ENCODE measurements at places on chromosomes 3 and 15. TPM values are rescaled to one million over a fixed set of nuclear protein-coding genes. Genes with fewer than 3 reads are reported as not detected.

DNA sequence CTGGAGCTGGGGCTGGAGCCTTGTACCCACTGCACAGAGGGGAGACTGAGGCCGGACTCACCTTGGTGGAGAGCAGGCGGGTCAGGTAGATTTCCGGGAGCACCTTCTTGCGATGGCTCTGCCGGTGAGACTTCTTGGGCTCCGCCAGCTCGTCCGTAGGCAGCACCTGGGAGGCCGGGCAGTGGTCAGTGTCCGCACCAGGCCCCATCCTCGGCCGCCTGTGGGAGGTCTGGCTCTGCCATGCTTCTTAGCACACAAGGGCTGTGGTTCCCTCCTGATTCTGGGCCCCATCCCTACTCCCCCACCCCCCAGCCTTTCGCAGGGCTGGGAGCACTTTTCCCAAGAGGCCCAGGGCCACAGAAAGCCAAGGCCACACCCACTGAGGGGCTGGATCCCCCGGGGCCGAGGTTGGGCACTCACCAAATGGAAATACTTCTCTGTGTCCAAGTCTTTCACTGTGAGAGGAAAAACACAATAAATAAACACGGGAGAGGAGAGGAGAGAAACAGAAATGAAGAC is 17.4 kb downstream of the H1-8 start:
- no peak for DNase-seq

The ADGRG7 gene
- total RNA-seq, result not detected

DNA sequence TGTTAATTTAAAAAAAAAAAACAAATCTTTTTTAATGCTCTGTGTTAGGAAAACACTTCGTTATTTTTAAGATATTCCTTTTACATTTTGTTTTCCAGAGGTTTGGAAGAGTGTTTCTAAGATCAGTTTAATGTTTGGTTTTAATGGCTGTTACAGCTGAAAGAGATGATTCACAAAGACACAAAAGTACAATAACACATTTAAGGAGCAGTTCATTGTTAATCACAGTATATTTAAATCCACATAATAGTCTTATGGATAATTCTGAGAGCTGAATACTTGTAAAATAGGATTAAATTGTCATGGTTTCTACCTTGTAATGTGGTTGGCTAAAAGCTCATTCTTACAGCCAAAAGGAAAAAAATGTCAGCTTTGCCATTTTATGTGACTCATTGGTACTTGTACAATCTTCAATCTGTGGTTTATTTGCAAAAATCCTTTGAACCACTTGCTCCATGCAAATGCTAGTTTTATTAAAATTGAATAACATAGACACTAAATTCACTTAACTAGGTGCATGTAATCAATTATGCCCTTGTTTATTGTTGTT is 426.4 kb downstream of the NLGN1 start:
- no peak for DNase-seq

- DNase-seq, result no peak
These were observed 467 bp downstream of the NCKIPSD start for GRCh38 chr3:48685293-48685602.

The CHDH gene
- 10.8 TPM for total RNA-seq

GRCh38 chr3:150077581-150078247 is 107.0 kb upstream of the PFN2 start:
- no peak for DNase-seq

DNA sequence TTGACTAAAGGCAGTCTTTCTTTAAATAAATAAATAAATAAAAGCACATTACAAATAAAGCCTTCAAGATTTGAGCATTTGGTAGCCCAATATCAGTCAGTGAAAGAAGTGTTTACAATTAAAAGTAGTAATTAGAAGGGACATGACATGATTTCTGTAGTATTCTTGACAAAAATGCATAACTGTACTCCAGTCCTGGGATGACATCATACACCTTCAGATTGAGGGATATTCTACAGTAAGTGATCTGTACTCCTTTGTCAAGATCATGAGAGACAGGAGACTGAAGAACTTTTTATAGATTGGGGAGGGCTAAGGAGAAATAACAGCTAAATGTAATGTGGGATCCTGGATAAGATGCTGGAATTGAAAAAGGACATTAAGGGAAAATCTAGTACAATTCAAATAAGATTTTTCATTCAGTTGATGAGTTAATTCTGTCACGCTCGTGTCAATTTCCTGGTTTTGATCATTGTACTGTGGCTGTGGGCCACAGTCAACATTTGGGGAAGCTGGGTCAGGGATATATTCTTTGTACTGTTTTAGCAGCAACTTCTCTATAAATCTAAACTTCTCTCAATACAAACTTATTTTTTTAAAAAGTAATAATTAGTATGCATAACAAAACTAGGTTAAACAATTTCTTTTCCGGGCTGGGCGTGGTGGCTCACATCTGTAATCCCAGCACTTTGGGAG is 314.8 kb downstream of the PTPRG start:
- no peak for DNase-seq

GRCh38 chr3:63179862-63180522 is 98.1 kb upstream of the SYNPR start:
- DNase-seq, result no peak

The AHSG gene
- 1.6 TPM for total RNA-seq

The ETV5 gene
- 89.7 TPM for total RNA-seq

- DNase-seq, result peak; percentile 4
These were observed 31.5 kb upstream of the TFDP2 start for GRCh38 chr3:142180761-142181362.

The SLC22A14 gene
- total RNA-seq, result 0.22 TPM

The OCA2 gene
- not detected for total RNA-seq

DNA sequence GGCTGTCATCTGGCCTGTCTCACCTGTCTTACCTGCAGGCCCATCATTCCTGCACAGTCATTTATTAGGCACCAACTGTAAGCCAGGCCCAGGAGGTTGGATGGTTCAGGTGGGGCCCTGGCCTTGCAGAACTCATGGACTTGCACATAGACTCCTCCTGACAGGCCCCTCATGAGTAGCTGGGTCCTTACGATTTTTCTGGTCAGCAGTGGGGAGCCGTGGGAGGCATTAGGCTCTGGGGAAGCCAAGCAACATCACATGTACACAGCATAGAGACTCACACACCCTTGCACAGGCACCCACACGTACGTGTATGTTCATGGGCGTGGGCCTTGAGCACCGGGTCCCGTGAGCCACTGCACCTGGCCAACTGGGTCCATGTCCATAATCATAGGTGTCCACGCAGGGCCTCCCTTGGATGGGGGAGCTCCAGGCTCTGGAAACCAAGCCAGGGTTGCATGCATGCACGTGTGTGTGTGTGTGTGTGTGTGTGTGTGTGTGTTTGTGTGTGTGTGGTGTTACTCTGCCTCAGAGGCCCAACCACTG is 20.3 kb downstream of the CISH start:
- no peak for DNase-seq

- no peak for DNase-seq
These were observed 46.0 kb downstream of the SETD2 start for GRCh38 chr3:47117807-47118364.

DNA sequence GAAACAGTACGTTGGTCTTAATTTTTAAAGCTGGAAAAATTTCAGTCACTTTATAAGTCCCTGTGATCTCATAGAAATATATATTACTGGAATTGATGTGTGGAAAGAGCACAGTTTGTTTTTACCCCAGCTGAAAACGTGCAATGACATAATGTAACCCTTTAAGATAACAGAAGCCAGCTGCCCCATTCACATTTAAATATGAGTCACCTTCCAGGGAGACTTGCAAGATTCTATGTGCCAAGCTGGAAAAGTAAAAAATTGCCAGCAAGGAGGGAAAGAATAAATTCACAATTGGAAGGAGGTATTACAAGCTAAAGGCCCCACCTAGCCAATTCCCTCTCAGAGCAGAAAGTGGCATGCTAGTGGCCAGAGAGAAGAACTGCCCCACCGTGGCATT is 50.2 kb downstream of the SAMMSON start:
- no peak for DNase-seq

DNA sequence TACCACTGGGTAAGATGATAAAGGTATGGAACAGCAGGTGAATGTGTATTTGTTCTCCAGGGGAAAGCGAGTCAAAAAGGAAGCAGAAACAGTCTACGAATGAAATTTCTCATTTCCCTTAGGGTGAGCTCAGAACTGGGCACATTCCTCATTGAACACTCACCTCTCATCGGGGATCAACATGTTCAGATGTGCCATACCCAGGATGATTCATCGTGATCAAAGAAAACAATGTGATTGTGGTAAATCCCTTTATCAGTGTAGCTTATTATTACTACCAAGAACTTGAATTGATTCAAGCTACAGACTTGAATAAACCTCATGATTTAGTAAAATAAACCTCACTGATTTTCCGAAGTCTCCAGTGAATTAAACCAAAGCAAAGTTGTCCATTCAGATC is 72.1 kb downstream of the GJD2 start:
- peak; percentile 72 for DNase-seq

DNA sequence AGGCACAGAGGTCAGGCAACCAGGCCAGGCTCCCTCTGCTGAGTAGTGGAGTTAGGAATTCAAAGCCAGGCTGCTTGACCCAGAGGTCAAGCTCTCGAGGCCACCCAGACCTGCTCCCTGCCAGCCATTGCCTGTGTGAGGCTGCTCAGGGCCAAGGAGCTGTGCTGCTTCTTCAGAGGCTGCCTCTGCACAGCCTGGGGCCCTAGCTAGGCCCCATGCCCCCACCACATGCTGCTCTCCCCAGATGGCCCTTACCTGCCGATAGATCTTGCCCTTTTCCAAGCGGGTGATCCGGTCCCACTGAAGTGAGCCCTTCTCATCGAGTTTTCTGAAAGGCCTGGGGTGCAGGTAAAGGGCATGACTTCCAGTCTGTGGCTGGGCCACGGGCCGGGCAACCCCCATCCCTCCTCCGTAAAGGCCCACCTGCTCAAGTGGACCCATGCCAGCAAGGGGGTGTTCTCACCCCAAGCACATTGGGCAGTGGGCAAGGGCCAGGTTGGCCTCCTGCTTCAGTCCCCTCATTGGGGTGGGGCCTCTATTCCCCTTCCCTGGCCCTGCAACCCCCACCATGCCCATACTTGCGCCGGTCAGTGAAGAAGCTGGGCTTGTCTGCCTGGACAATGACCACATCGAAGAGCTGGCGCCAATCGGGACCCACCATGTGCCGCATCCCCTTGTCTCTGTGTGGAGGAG is 6.5 kb downstream of the NT5DC2 start:
- DNase-seq, result no peak

DNA sequence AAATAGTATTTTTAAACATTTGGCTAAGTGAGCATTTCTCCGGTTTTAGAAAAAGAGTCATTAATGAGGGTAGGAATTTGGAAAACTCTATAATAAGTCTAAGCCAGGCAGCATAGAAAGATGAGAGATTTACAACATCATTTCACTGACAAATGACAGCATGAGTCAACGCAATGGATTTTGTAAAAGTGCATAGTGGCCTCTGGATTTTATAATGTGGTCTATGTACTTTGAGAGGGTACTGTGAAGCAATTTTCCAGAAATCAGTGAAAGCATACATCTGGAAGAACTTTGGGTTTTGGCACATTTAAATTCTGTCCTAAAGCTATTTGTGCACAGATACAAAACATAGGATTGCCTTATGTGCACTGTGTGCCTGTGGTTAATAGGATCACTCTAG is 130.8 kb upstream of the CCNL1 start:
- DNase-seq, result no peak

GRCh38 chr15:71278989-71279756 is 163.9 kb downstream of the THSD4 start:
- no peak for DNase-seq

GRCh38 chr15:60370105-60370868 is 27.5 kb downstream of the ANXA2 start:
- no peak for DNase-seq

The CPN2 gene
- total RNA-seq, result not detected

DNA sequence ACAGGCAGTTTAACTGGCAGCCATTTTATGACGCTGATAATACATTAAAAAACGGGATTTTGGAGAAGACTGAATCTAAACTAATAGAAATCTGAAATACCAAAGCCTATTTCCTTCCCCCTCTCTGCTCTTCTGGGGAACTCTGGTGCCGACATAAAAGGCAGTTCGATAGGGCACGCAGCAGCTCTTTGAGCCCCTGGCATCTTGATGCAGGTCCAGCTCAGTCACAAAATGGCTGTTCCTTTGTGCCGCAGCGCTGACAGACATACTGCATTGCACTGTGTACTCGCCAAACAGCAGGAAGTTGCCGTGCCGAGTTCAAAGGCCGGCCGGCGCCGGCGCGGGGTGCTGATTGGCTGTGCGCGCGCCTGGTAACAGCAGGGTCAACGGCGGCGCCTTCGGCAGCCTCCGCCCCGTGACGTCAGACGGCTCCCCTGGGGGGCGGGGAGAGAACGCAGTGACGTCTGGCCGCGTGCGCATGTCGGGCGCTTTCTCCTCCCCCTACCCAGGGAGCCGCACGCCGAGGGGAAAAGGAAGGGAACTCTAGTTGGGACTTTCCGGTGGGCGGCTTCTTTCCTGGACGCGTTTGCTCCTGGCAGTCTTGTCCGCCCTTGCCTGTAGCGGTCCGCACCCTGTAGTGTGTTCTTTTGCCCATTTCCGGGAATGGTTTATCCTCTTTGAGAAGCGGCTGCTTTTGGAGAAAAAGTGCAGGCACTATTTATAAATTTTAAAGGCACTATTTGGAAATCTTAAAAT is 4.0 kb downstream of the CHD2 start:
- DNase-seq, result peak; percentile 96

GRCh38 chr15:69929905-69930630 is 167.6 kb downstream of the TLE3 start:
- no peak for DNase-seq

- DNase-seq, result no peak
These were observed 65.8 kb downstream of the CADPS start for GRCh38 chr3:62809369-62809768.

- no peak for DNase-seq
These were observed at the start of gene RFTN1 for GRCh38 chr3:16513141-16514020. Gene RFTN1, minus strand, starts transcription at chr3:16513699. Its CDS starts 19,830 bp downstream, at chr3:16493869.

GRCh38 chr3:38029400-38030125 is at the start of gene PLCD1:
Gene PLCD1, minus strand, starts transcription at chr3:38029642. Its CDS starts 103 bp downstream, at chr3:38029539.
- no peak for DNase-seq

- DNase-seq, result no peak
These were observed 293.6 kb upstream of the ICE2 start for GRCh38 chr15:60772395-60773120.

The GABRB3 gene
- 0.52 TPM for total RNA-seq

- no peak for DNase-seq
These were observed 16.3 kb downstream of the ECT2 start for GRCh38 chr3:172766718-172767405.

GRCh38 chr15:39605146-39605545 is 24.3 kb downstream of the THBS1 start:
- no peak for DNase-seq

DNA sequence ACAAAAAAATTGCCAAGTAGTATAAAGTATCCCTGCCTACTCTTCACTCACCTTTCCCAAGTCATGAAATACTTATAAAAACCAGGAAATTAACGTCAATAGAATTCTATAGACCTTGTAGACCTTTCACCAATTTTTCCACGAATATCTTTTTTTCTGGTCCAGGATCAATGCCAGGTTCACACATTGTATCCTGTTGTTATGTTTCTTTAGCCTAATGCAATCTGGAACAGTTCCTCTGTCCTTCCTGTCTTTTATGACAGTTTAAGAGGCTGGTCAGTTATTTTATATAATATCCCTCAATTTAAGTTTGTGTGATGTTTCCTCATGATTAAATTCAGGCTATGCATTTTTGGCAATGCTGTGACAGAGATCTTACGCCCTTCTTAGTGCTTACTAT is 63.2 kb upstream of the MAGI1 start:
- DNase-seq, result no peak

GRCh38 chr15:69653306-69653705 is 200.7 kb downstream of the RPLP1 start:
- no peak for DNase-seq

- no peak for DNase-seq
These were observed 466.2 kb downstream of the FGF12 start for GRCh38 chr3:192261135-192261534.

The UBAP1L gene
- 4.0 TPM for total RNA-seq

GRCh38 chr3:40516201-40516600 is 8.6 kb upstream of the ZNF621 start:
- DNase-seq, result no peak

The DNAJC17 gene
- total RNA-seq, result 36.1 TPM

Data from HCT116 (cell line).